ENCODE measurements at places on chromosomes 4 and X.

DNA sequence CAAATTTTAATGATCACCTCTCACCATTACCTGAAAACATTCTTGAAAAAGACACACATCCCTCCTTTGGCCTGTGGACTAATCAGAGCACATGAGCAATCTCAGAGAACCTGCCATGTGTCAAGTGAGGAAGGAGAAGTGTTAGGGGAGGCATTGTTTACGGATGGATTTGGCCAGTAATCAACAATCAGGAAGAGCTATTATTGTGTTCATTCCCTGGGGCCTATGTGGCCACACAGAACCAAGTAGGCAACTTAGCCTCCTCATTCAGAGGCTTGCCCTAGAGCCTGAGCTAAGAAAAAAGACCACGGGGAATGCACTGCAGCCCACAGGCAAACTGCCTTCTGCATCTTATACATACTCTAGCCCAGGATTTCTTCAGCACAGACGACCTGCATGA, 40.6 kb upstream of the DOCK11 start:
- no peak for DNase-seq

GRCh38 chrX:106619797-106620196, 8.0 kb downstream of the RADX start:
- no peak for DNase-seq

DNA sequence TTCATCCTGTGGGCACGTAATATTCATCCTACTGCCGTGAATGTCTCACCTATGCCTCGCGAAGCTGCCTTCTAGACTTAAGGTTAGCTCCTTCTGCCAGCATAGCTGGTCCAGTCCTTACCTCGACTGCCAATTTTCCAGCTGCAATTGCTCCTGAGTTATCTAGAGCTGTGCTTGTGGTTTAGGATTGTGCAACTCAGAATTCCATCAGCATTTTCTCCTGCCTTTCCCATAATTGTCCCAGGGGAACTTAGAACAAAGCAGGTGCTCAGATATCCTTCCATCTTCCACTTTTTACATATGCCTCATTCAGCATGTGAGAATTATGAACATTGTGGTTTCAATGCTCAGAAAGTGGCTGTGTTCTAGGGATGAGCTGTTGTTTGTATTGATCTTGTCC, 131.4 kb upstream of the ADGRL3 start:
- no peak for DNase-seq

GRCh38 chr4:25981749-25982148, 67.7 kb downstream of the SMIM20 start:
- no peak for DNase-seq

GRCh38 chrX:6890544-6891261, 256.8 kb upstream of the STS start:
- no peak for DNase-seq

- DNase-seq: no peak
Observed at GRCh38 chrX:71637253-71637618, 18.9 kb upstream of the CXCR3 start.
